Right forelimb (tissue), 1 donor: ENCODE measurements at places on chromosomes 12 and 14.

- DNase-seq = peak; percentile 23
Observed at GRCh38 chr14:68702135-68702534, 90.7 kb downstream of the ZFP36L1 start.

DNA sequence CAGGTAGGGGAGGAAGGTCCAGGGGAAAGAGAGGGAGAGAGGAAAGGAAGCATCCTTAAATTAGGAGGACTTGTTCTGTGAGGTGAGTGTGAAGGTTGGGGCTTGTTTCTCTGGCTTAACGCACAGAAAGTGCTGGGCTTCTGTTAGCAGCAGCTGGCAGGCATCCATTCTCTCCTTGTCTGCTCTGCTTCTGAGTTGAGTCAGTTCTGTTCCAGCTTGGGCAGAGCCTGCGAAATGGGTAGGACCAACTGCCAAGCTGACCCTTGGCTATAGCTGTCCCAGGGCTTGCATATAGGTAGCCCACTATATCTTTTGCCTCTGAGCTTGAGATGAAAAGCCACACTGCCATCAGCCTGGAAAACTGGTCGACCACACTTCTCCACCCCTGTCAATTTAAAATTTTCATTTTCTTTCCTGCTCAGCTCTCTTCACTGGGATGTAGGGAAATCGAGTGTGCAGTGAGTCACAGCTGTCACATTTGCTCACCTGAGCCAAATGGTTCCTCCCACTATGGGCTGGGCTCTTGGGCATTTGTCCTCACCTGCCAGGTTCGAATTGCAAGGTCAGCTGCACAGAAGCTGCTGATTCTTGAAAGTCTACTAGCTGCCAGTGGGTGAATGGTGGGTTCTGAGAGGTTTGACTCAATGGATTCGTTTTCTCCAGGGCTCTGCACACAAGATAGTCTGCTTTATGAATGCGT is 256.4 kb upstream of the PWP1 start:
- no peak for DNase-seq

DNA sequence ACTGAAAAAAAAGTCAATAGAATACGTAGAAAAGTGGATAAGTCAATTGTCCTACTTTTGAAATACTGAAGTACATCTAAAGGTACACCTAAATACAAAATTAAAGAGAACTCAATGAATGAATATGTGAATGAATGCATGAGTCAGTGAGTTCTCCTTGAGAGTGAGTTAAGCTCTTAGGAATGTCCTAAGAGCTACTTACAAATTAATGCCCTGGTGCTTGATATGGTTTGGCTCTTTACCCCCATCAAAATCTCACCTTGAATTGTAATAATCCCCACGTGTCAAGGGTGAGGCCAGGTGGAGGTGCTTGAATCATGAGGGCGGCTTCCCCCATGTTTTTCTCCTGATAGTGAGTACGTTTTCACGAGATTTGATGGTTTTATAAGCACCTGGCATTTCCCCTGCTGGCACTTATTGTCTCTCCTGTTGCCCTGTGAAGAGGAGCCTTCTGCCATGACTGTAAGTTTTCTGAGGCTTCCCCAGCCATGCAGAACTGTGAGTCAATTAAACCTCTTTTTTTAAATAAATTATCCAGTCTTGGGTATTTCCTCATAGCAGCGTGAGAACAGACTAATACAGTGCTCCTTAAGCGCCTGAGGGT is 192.2 kb upstream of the ARHGAP5 start:
- DNase-seq = no peak

DNA sequence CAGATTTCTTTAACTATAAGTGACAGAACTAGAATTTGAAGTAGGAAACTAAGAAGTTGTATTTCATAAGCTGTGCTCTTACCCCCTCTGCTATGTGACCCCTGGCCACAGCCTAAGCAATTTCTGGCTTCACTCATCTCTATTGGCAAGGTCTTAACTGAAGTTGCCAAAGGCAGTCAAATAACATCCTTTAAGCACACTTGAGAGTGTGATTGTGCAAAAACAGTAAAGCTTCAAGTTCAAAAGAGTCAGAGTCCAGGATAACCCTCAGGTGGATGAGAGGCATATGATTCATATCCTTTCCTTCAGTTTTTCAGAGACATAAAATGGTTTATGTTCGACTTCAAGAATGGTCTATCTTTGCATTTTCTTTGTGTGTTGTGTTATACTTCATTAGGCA is 45.2 kb downstream of the GRIP1 start:
- DNase-seq = no peak

GRCh38 chr12:94284046-94284445 is 135.7 kb downstream of the PLXNC1 start:
- no peak for DNase-seq

DNA sequence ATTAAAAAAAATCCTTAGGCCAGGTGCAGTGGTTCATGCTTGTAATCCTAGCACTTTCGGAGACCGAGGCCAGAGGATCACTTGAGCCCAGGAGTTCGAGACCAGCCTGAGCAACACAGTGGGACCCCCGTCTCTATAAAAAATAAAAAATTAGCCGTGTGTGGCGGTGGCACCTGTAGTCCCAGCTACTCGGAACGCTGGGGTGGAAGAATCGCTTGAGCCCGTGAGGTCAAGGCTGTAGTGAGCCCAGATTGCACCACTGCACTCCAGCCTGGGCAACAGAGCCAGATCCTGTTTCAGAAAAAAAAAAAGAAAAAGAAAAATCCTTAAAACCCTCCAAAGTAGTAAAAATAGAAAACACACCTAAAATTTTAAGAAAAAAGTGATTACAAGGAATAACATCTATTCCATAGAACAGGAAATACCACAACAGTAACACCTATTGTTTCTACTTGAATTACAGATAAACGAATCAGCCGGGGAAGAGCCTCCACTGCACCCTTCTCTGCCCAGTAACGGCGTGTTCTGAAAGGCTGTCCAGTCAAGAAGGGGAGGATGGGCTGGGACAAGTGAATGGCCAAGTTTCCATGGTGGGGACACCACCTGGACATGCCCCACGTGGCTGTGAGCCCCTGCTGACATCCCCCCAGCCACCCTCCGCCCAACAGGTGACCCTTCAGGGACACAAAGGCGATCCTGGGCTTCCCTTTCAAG is 17.8 kb downstream of the POLE start:
- DNase-seq = no peak

DNA sequence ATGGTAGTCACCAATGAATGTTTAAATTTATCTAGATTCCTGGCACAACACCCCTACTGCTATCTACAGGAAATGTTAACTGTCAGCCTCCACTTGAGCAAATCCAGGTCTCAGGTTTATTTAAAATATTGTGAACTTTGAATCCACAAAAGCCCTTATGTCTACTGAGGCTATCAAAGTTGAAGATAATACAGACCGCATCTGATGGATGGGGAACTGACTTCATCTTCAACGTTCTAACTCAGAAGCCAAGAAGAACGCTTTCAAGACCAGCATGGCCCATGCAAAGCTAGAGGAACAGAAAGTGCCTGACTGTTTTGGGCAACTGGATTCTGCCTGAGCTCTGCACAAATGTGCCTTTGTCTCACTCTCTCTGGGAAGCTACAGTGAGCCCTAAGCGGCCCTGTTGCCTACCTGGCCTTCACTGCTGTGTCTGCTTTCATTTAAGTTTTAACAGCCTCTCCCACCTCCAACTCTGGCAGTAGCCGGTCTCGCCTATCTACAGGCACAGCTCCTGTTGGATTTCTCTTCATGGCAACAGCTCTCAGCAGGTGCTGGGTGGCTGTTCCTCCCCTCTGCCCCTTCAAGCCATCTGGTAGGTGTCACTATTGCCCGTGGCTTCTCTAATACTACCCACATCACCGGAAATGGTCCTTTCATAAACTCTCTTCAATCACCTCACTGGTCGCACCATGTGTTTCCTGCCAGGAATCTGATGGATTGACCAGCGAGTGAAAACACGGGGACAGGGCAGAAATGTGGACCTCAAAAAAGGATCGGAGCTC is 112.1 kb upstream of the OVCH1 start:
- DNase-seq = no peak

DNA sequence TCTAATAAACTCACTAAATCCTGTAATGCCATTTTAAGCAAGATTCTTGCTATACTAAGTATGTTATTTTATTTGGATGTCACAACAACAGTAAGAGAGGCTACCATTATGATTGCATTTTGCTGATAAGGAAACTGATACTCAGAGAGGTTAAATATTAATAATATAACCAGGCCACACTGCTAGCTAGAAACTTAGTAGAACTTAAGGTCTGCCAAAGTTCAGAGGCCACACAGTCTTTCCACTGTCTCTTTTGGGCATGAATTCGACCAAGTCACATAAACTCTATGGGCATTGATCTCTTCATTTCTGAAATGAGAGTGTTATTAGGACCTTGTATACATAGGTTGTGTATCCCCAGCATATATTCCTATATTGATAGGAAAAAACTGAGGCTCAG is 147.9 kb downstream of the SYNE2 start:
- DNase-seq = no peak

GRCh38 chr12:31298922-31299321 is 27.0 kb downstream of the SINHCAF start:
- no peak for DNase-seq

DNA sequence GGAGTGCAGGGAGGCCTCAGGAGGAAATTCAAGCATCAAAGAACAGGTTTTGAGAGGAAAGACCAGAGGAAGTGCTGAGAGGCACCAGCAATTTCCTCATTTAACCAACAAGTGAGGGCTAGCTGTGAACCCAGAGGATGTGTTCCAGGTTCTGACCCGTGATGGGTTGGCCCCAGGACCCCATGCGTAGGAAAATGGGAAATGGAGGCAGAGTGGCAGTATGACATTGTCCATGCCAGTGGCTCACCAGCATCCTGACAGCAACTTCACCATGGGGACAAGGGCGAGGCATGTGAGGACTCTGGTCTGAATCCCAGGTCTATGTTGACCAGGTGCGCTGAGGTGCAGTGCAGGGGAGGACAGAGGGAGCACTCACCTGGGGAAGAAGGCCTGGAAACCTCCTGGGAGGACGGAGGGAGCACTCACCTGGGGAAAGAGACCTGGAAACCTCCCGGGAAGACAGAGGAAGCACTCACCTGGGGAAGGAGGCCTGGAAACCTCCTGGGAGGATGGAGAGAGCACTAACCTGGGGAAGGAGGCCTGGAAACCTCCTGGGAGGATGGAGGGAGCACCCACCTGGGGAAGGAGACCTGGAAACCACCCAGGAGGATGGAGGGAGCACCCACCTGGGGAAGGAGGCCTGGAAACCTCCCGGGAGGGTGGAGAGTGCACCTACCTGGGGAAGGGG is 6.7 kb upstream of the CACNA2D4 start:
- DNase-seq = peak; percentile 22

DNA sequence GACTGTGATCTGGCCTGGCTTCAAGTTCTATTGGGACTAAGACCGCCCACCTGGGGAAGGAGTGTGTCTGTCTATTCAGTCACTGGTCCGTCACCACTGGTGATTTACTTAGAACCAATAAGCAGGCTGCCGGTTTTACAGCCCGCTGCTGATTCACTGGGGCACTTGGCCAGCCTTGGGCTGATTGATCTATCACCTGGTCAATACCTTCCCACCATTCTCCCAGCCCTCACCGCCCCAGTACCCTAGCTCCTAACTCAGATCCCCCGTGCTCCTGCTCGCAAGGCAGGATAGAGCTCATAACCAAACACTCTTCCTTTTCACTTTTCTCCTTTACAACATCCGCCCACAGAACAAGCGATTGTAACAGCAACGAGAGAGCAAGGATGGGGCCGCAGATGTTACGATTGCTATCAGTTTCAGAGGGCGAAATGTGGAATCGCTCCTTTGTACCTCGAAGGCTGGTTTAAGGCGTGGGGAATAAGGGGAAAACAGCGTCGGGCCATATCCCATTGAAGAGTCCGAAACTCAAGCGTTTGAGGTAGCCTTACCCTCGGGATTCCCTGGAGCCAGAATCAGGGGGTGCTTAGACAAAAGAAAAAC is 672 bp downstream of the RDH11 start:
- peak; percentile 71 for DNase-seq
